ENCODE measurements at places on chromosomes 3 and 15. TPM values are rescaled to one million over a fixed set of nuclear protein-coding genes. Genes with fewer than 3 reads are reported as not detected.

DNA sequence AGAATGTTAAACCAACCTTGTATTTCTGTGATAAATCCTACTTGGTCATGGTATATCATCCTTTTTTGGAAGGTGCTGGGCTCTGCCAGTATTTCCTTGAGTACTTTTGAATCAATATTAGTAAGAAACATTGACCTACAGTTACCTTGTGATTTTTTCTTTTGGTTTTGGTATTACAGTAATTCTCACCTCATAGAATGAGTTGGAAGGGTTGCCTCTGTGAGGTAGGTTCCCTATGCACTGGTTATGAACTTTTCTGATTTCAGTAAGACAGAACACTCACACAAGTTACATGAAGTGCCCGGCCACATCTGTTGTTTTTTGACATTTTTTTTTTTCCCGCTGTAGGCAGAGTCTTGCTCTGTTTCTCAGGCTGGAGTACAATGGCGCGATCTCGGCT, 20.0 kb downstream of the PCCB start:
- H3K27me3 ChIP-seq, result no peaks in the 10 kb centered on the region
- peaks cover 34% of the 10 kb centered on the region for H3K4me1 ChIP-seq

DNA sequence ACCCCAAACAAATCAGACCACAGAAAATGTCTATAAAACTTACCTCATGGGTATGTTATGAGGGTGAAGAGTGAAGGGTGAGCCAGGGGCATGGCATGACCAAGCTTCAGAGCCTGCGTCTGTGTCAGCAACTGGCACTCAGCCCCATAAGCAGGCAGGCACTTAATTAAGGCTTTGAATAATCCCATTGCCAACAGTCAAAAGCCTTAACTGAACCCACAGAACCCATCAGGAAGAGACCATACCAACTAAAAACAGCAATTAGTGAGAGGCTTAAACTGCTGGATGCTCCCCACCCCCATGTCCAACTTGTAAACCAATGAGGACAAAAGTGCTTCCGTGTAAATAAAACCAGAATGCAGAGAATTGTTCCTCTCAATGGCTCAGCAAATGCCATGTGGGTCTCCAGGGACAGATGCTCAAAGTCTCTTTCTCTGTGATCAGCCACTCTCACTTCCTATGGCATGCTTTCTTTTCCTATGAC, 126.0 kb downstream of the MYLK start:
- H3K4me1 ChIP-seq, result peaks cover 3% of the 10 kb centered on the region
- H3K36me3 ChIP-seq, result no peaks in the 10 kb centered on the region
- H3K27me3 ChIP-seq, result peaks cover 5% of the 10 kb centered on the region
- DNase-seq, result no peak
- no peak overlapping the region for H3K27ac ChIP-seq

GRCh38 chr15:60605879-60606307, 127.0 kb upstream of the ICE2 start:
- peaks cover 12% of the 10 kb centered on the region for H3K4me1 ChIP-seq
- H3K27ac ChIP-seq, result no peak overlapping the region
- DNase-seq, result no peak

ZDHHC19 gene
- 0.36 TPM for total RNA-seq

DNA sequence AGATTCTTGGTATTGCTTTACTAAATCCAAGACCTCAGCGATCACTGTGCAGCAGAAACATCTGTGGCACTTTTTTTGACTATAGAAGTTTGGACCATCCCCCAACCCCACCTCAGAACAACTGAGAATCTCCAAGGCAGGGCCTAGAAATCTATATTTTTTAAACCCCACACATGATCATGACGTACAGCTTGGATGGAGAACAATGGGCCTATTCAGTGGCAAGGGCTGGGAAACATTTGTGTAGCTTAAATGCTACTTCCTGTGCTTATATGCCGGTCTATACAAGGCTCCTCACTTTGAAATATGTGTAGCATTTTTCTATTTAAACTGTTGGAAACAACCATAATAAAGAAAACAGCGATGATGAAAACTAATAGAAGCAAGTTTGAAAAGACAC, 55.1 kb upstream of the SPRED1 start:
- no peaks in the 10 kb centered on the region for H3K36me3 ChIP-seq
- peaks cover 5% of the 10 kb centered on the region for H3K27me3 ChIP-seq
- H3K4me3 ChIP-seq, result no peak overlapping the region

Data from activated CD4-positive, alpha-beta memory T cell treated with anti-CD3 and anti-CD28 coated beads for 36 hours (primary cell).